ENCODE measurements at places on chromosomes 6 and 20.

DNA sequence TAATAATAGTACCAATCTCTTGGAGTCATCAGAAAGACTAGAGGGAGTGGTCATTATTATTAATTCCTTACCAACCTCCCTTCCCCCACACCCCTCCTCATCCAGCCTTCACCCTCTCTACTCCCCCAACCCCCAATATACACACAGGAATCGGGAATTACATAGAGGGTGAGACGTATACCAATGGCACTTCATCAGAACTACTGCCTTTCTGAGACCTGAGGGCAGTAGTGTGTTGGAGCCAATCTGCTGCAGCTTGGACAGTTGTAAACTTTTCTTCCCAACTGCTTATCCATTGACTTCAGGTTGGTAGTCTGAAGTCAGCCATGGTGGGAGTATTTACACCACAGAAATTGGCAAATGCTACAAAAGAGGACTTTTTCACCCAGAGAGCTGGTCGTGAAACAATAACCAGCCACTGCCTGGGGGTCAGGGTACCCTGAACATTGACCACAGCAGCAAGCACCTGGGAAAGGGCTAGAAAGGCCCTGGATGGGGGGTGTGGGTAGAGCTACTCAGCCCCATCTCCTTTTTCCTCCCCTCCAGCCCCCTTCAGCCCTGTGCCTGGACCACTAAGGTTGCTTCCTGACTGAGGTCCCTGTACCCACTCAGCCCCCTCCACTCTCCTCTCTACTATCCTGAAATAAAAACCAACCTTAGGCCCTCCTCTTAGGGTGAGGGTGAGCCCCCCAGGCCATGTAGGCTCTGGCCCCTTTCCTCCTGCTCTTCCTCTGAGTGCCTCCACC lies 161.5 kb downstream of the MRPL14 start:
- no peak for DNase-seq

GRCh38 chr20:40111282-40111681 lies 577.8 kb downstream of the MAFB start:
- DNase-seq = no peak

DNA sequence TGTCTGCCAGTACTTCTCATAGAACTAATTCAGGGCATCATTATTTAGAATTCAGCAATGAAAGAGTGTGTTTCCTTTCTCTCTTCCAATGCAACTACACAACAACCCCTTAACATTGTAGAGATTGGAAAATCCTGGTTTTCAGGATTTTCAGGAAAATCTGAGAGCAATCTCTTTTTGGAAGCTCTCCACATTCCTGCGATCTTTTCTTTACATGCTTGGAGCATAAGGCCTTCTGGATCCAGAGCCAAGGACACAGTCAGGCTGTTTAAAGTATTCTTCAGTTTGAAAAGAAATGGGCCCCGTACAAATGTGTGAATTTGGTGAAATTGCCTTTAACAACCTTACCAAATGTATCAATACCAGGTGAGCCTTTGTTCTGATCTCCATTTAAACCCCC lies 469.7 kb downstream of the PKHD1 start:
- DNase-seq = no peak

DNA sequence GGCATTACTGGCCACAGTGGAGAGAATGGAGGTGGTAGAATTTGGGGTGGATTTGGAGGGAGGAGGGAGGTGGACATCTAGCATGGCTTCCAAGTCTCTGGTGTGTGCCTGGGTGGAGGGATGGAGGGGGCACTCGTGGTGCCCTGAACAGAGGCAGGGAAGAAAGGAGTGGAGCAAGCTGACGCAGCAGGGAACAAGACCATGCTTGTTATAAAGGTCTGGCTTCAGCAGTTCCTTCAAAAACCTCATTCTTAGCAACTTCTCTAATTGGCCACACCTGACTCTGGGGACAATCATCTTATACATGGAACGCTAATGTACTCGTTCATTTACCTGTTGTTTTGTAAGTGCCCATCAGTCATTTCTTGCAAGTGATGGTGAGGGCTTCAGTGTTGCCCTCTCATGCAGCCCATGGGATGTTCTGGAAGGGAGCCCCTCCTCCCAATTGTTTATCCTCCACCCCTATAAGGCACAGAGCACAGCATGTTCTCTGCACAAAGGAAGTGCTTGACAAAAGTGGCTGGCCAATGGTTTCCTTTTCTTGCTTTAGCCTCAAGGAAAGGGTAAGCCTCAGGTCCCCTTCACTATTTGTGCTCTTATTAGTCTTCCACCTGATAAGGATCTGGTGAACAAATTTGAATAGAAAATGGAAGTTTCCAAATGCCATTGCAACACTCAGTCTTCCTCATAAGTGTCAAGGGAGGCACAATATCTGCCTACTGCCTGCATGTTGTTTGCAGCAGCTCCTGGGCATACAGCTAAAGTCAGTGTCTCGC lies 39.3 kb downstream of the GFOD1 start:
- DNase-seq = peak; percentile 23

GRCh38 chr6:156928126-156928525 lies 150.9 kb downstream of the ARID1B start:
- no peak for DNase-seq

DNA sequence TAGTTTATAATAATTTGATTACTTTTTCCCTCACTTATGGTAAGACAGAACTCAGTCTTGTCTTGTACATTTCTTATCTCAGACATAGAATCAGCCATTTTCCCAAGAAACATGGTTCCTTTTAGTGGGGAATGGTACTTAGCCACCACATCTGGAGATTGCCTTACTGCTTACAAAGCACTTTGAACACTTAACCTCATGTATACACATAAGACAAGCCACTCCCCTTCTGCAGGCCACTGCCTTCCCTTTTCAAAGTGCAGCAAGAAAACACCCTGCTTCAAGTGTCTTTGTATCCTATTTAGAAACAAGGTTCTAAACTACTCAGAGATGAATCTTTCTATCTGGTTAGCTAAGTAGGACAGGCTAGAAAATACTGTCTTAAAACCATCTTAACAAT lies 159.2 kb downstream of the UBE3D start:
- DNase-seq = no peak

- no peak for DNase-seq
Measured at GRCh38 chr20:39213476-39214145, 251.5 kb downstream of the DHX35 start.

DNA sequence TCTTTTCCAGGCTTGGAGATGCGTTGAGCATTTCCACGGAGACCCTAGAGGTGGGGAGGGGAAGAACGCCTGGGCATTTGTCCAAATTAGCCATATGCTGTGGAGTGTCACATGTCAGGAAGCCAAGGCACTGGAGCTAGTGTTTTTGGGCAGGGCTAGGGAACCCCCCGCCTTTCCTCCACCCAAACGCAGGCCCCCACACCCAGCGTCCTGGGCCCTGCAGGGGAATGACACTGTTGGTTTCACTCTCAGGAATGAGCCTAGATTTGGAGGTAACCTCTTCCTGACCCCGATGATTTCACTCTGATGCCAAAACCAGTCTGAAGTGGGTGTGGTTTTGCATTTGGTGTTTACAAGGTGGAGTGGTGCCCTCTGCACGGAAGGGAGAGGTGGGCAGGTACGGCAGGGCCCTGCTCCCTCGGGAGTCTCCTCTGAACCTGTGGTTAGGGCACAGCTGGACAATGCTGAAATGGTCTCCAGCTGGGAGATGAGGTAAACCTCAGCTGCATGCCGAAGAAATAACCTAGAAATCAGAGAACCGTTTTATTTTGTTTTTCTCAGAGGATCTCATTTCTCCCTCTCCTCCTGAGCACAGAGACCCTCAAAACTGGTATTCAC lies 29.5 kb downstream of the MTHFD1L start:
- DNase-seq = no peak

DNA sequence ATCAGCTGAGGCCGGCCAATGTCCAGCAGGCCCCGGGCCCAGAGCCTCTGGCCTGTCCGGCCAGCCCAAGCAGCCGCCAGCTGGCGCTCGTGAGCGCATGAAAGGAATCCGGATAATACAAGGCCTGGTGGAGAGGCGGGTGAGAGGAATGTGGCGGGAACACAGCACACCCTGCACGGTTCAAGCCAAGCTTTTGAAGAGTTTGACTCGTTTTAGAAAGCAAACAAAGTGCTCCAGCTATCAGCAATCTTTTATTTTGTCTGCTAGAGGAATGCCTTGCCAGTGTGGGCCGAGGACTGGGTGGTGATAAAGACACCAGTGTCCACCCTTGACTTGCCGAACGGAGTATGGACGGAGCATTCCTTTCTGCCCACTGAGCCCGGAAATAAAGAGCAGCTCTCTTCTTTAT lies 9.3 kb upstream of the NEDD9 start:
- DNase-seq = no peak

- DNase-seq = no peak
Measured at GRCh38 chr20:64191002-64191401, 26.8 kb downstream of the MYT1 start.

DNA sequence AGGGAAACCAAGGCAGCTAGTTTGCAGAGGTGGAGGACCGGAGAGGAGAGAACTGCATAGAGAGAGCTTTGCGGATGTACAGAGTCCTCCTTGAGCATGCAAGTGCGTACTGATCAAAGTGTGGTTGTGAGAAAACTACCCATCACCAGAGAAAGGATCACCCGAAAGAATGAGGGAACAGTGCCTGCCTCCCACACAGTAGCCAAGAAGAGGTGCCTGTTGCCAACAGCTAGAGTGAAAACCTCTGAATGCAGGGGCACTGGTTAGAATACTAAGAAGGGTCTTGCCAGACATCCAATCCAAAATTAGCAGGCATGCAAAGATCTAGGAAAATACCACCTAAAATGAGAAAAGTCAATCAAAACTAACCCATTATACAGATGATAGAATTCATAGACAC lies 166.6 kb upstream of the AKAP12 start:
- DNase-seq = no peak

GRCh38 chr6:71280701-71281100 lies 7.9 kb upstream of the OGFRL1 start:
- DNase-seq = no peak

DNA sequence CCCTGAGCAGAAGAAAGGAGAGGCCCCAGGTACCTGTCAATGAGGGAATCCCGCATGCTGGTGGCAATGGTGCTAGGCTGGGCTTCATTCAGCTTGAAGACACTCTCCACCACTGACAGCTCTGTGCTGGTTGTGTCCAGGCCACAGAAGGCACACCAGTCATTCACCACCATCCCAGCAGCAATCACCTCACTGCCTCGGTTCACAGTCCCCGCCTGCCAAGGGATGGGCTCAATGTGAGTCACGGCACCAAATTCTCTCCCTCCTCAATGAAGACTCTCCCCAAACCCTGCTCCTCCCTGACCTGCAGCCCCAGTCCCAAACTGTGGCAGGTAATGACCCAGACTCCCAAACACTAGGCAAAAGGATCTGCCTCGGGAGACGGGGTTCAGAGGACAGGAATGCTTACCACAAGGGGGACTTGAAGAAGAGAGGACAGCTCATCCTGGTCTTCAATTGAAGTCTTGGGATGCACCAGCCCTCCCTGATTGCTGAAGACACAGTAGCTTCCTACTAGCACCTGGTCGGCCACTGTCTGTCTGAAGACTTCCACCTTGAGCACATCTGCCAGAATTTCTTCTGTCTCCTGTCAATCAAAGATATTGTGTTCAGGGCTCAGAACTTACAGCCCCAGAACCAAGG lies 1.7 kb upstream of the MMP24OS start:
- no peak for DNase-seq

GRCh38 chr6:126170433-126170832 lies 169.5 kb upstream of the CENPW start:
- DNase-seq = no peak

DNA sequence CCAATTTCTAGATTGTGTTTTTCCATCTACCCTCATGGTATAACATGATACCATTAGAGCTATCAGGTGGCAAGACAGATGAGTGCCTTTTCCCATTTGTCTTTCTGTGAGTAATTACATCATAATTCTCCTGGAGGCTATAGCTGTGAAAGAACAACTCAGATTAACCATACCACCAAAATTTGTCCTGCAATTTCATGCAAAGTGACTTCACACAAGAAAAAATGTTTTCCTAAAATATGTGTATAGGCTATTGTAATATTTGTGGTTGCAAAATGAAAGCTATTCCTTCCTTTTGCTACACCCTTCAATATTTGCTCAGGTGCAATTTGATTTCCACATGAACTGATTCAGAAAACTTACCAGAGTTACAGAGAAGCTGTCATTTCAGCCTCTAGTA lies 547.7 kb upstream of the ID4 start:
- DNase-seq = no peak

DNA sequence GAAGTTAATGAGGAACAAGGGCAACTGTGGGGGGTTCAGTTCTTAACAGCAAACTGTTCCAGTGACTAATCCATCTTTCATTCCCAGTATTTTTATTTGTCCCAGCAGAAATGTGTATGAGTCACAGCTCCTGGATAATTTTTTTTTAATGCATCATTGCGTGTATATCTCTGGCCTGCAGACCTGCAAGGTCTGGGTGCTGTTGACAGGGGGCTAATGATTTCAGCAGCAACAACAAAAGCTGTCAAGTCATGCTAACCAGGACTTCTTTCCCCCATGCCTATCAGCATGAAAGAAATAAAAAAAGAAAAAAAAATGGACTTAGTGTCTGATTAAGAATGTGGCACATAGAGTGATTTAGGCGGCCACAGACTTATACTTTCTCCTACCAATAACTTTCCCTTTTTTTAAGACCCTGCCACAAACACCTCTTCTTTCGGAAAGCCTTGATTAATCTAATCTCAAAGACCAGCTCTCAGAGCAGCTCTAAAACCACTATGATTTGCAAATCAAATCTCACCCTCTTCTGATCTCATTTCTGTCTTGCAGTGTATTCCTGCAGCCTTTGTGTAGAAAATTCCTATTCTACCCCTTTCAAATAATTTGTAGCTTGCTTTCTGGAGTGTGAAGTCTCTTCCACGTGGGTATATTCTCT lies 14.2 kb upstream of the PREX1 start:
- no peak for DNase-seq

- DNase-seq = no peak
Measured at GRCh38 chr20:63885264-63886053, 9.5 kb upstream of the DNAJC5 start.

DNA sequence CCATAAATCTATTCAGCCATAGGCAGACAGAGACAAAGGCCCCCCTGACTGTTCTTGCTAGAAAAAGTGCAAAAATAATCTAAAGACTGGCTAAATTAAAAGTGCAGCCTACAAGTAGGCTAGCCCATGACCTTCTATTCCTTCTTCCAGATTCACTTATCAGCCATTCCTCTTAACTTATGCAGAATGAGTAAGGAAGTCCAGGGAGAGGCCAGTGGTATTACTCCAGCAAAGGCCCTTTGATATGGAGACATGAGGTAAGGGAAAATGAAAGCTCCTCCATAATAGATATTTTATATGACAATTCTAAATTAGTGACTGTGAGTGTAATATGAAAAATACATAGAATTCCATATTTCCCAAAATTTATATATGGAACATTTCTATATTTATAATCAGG lies 199.4 kb downstream of the TBC1D32 start:
- no peak for DNase-seq

All from GDM1 (cell line).